ENCODE measurements at places on chromosomes 4 and X.

DNA sequence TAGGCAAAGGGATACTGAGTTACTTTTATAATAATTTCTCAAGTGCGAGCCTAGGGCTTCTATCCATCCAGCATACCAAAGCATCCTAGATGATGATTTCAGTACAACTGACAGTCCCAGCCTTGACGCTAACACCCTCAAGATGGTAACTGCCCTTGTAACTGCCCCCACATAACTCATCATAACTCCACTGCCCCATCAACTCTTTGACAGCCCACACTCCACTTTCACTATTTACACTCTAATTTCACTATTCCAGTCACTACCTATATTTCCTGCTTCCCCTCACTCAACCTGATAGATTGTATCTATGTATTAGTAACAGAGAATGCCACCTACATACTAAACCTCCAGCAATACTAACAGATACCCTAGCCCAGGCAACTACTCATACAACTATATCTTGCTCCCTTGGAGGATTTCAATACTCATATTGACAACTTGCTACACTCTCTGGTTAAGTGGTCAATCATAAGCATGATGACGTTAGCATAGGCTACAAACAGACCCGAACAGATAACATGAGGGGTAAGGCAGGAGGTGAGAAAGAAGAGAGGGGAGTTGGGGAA is 65.0 kb downstream of the HUWE1 start:
- no peak overlapping the region for H3K4me3 ChIP-seq
- DNase-seq, result no peak
- no peaks in the 10 kb centered on the region for H3K36me3 ChIP-seq
- no peaks in the 10 kb centered on the region for H3K27me3 ChIP-seq

DNA sequence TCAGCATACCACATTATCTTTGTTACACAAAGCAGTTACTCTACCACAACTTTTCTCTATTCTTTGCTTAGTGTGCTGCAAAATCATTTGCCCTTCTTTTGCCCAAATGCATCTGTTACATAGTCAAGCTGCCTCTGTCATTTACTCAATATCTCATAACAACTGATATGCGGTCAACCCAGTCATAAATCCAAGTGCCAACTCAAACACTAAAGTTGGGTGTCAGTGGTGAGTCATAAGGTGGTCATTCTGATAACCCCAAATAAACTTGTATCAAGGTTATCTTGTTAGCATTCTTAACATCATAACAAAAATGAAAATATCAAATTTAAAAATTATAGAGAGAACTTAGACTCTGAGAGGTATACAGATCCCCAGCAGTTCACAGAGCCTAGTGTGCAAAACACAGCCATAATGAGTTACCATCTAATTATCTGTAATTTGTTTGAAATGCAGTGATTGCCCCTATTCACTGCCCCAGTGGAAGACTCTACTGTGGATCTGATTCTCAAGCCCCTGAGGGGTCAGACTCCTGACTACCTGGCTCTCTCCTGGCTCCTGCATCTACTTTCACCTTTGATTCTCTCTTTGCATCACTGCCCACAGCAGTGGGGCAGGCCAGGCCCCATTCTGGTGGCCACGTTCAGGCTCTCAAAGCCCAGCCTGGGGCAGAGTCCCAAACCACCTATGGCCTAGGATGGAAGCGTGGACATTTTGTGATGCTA is 29.2 kb downstream of the TBC1D9 start:
- H3K4me3 ChIP-seq, result no peak overlapping the region
- no peaks in the 10 kb centered on the region for H3K27me3 ChIP-seq
- peaks cover under 1% of the 10 kb centered on the region for H3K4me1 ChIP-seq
- H3K27ac ChIP-seq, result no peak overlapping the region
- H3K36me3 ChIP-seq, result no peaks in the 10 kb centered on the region

GRCh38 chr4:164509951-164510350 is 244.0 kb upstream of the SMIM31 start:
- no peaks in the 10 kb centered on the region for H3K36me3 ChIP-seq
- no peaks in the 10 kb centered on the region for H3K4me1 ChIP-seq
- no peak overlapping the region for H3K27ac ChIP-seq
- no peak overlapping the region for H3K4me3 ChIP-seq
- no peak for DNase-seq

- no peak for DNase-seq
- H3K36me3 ChIP-seq, result no peaks in the 10 kb centered on the region
- H3K27ac ChIP-seq, result no peak overlapping the region
- no peak overlapping the region for H3K4me3 ChIP-seq
These were observed 713.1 kb downstream of the CCSER1 start for GRCh38 chr4:90840291-90840690.

DNA sequence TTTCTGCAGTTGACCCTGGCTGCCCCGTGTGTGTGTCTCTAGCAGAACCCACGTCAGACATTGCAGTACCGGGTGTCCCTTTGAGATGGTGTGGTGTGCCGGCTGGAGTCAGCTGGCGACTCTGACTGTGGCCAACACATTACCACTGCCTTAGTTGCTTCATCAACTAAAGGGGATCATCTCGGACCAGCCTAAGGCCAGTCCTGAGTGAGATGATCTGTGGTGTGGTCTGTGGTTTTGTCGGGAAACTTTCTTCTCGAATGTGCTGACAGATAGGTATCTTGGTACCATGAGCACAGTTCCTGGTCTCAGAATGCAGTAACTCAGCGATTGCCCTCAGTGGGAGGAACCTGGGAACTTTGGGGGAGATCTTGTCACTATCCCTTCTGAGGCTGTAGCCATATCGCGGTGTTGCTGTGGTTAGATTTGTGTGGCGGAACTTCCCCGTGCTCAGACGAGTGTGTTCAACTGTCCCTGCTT is 15.8 kb downstream of the TBC1D14 start:
- no peaks in the 10 kb centered on the region for H3K36me3 ChIP-seq
- no peak overlapping the region for H3K27ac ChIP-seq
- DNase-seq, result no peak
- H3K4me3 ChIP-seq, result no peak overlapping the region
- no peaks in the 10 kb centered on the region for H3K27me3 ChIP-seq
- H3K4me1 ChIP-seq, result no peaks in the 10 kb centered on the region

DNA sequence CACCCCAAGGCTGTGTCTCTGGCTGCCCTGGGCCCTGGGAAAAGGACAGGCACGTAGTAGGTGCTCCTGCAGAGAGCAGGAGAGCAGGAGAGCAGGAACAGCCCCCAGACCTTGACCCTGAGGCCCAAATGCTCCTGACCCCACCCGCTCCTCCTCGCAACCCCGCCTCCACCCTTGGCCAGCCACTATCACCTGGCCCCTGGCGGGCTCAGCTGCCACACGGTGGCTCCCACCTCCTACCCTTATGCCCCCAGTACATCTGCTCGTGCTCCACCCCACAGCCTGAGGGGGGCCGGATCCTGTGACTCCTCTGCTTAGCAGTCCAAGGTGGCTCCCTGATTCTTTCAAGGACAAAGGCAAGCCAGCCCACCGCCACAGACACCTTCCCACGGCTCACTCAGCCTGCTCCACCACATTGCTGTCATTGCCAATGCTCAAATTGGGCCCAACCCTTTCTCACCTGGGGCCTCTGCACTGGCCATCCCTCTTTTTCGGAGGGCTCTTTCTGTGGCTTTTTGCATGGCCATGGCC is 5.4 kb upstream of the HAUS7 start:
- DNase-seq, result no peak
- no peak overlapping the region for H3K4me3 ChIP-seq
- no peaks in the 10 kb centered on the region for H3K4me1 ChIP-seq
- H3K27me3 ChIP-seq, result peaks cover 30% of the 10 kb centered on the region

- H3K27me3 ChIP-seq, result no peaks in the 10 kb centered on the region
- no peaks in the 10 kb centered on the region for H3K36me3 ChIP-seq
- no peak overlapping the region for H3K4me3 ChIP-seq
These were observed 689 bp downstream of the NR0B1 start for GRCh38 chrX:30308263-30309138.

DNA sequence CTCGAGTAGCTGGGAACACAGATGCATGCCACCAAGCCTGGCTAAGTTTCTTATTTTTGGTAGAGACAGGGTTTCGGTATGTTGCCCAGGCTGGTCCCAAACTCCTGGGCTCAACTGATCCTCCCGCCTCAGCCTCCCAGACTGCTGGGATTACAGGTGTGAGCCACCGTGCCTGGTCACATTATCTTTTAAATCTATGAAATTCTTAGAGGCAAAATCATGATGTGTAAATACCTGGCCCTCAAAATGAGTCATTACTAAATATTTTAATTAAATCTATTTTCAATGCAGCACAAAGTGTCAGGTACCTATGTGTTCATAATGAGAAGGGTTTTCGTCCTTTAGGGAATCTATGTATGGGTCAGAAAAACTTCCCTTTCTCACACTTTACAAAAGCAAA is 222.5 kb upstream of the GPC4 start:
- H3K4me1 ChIP-seq, result no peaks in the 10 kb centered on the region
- H3K36me3 ChIP-seq, result no peaks in the 10 kb centered on the region
- no peaks in the 10 kb centered on the region for H3K27me3 ChIP-seq

DNA sequence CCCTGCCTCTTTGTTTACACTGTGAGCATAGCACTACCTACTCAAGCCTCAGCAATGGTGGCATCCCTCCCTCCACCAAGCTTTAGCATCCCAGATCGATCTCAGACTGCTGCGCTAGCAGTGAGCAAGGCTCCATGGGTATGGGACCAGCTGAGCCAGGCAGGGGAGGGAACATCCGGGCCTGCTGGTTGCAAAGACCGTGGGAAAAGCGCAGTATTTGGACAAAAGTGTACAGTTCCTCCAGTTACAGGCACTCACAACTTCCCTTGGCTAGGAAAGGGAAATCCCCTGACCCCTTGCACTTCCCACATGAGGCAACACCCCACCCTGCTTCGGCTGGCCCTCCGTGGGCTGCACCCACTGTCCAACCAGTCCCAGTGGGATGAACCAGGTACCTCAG is 26.5 kb downstream of the EGF start:
- no peak overlapping the region for H3K4me3 ChIP-seq
- no peak for DNase-seq
- H3K27me3 ChIP-seq, result no peaks in the 10 kb centered on the region
- no peak overlapping the region for H3K27ac ChIP-seq

DNA sequence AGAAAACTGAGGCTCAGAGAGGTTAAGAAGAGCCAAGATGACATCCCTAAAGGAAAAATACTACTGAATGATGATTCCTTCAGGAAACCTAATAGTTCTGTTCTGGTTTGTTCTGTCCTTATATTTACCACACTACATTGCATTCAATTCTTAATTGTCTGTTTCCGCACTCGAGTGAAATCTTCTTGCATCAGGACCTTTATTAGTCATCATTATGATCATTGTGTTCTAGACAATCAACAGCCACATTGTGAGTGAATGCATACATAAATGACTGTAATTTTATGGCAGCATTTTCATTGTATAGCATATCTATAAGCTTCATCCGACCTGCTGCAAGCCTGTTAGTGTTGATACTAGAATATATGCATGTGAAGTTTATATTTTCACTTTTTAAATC is 156.7 kb upstream of the FAM241A start:
- peaks cover 9% of the 10 kb centered on the region for H3K4me1 ChIP-seq
- no peak for DNase-seq
- H3K27ac ChIP-seq, result no peak overlapping the region
- H3K36me3 ChIP-seq, result no peaks in the 10 kb centered on the region
- peaks cover 10% of the 10 kb centered on the region for H3K27me3 ChIP-seq
- no peak overlapping the region for H3K4me3 ChIP-seq

DNA sequence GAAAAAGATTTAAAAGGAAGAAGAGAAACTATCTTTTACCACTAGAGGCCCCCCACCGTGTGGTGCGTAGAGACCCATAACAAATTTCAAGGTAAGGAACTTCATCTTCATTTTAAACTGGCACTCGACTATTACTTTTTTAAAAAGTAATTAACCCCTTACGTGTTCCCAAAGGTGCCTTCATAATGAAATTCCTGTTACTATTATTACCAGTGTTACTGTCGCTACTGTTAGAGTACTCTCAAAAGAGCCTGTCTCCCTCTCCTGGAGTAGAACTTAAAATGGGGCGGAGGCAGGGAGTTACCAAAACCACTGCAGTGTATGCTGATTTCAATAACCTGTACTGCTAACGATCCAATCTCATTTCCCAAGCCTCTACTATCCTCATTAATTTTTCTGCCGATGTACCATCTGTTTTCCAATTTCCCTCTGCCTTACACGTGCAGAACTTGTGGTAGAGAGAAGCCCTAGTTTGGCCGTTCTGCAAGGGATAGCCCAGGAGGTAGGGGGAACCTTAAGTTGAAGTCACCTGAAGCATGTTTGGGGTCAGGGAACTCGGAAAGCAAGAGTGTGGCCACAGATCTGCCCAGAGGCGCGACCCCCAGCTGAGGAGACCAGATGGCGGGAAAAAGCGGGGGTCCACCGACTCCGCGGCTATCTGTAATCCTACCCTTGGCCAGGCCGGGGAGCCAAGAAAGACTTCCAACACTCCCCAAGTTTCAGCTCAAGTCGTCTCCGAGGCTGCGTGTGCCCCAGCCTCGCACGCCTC is 720 bp upstream of the STK26 start:
- no peaks in the 10 kb centered on the region for H3K36me3 ChIP-seq
- peak overlapping the region; percentile 80 for H3K27ac ChIP-seq
- H3K4me3 ChIP-seq, result peak overlapping the region; percentile 85
- H3K27me3 ChIP-seq, result no peaks in the 10 kb centered on the region

DNA sequence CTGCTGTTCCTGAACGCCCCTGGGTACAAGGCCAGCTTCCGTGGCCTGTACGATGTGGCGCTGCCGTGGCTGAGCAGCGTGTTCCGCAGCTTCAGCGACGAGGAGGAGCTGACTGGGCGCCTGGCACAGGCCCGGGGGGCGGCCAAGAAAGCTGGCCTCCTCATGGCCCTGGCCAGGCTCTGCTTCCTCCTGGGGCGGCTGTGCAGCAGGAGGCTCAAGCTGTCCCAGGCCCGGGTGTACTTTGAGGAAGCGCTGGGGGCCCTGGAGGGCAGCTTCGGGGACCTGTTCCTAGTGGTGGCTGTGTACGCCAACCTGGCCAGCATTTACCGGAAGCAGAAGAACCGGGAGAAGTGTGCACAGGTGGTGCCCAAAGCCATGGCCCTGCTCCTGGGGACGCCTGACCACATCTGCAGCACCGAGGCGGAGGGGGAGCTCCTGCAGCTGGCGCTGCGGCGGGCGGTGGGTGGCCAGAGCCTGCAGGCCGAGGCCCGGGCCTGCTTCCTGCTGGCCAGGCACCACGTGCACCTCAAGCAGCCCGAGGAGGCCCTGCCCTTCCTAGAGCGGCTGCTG is 28.2 kb downstream of the SH3TC1 start:
- no peak overlapping the region for H3K27ac ChIP-seq
- H3K4me3 ChIP-seq, result no peak overlapping the region
- no peaks in the 10 kb centered on the region for H3K36me3 ChIP-seq

- H3K27me3 ChIP-seq, result no peaks in the 10 kb centered on the region
- no peak overlapping the region for H3K27ac ChIP-seq
- no peak overlapping the region for H3K4me3 ChIP-seq
- no peak for DNase-seq
These were observed 111.7 kb downstream of the TENM3 start for GRCh38 chr4:182354867-182355266.

- no peak overlapping the region for H3K4me3 ChIP-seq
- H3K4me1 ChIP-seq, result no peaks in the 10 kb centered on the region
- H3K27me3 ChIP-seq, result no peaks in the 10 kb centered on the region
- DNase-seq, result no peak
- no peaks in the 10 kb centered on the region for H3K36me3 ChIP-seq
These were observed 154.5 kb upstream of the GALNT7 start for GRCh38 chr4:173014113-173014558.
